ENCODE measurements at places on chromosomes 13 and 19. TPM values are rescaled to one million over a fixed set of nuclear protein-coding genes. Genes with fewer than 3 reads are reported as not detected.

DNA sequence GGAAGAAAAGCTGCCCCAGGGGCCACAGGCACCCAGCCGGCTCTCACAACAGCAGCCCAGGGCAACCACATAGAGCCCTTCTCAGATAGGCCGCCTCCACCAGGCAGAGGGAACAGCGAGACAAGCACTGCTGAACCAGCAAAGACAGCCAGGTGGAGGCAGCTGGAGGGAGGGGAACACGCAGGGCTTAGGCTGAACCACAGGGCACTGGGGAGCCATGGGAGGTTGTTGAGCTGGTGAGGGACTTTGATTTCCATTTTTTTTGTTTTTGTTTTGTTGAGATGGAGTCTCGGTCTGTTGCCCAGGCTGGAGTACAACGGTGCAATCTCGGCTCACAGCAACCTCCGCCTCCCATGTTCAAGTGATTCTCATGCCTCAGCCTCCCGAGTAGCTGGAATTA is 3.5 kb downstream of the GAMT start:
- no peak for DNase-seq
- no peaks in the 10 kb centered on the region for H3K36me3 ChIP-seq
- peaks cover 14% of the 10 kb centered on the region for H3K4me1 ChIP-seq
- H3K4me3 ChIP-seq = no peak overlapping the region
- H3K27me3 ChIP-seq = no peaks in the 10 kb centered on the region
- no peak overlapping the region for H3K27ac ChIP-seq

DNA sequence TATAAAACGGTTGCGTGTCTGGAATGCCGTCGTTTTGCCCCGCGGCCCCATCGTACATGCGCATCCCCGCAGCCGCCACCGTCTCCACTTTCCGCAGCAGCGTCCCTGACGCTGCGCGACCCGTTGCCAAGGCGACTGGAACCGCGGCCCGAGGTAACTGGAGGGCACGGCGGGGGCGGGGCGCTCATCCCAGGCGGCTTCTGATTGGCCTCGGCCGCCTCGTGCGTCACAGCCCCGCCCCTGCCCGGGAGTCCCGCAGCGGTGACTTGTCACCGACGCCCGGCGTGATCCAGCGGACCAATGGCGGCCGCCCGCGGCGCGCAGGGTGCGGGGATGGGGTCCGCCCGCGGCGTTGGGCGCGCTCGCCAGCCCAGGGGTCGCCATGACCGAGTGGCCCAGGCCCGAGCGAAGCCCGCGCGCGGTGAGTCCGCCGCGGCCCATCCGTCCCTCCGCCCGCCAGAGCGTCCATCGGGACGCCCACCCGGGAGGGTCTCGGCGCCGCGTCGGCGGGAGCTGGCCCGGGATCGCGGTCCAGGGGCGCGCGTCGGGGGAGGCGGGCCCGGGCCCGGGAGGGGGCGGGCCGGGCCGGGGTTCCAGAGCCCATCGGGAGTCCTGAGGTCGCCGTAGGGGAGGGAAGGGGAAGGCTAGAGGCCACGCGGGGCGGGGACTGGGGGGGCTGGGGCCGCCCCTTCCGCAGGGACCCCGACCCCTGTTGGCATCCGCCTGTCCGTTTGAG is at the start of gene ZSCAN1:
TSS of gene ZSCAN1 (plus strand) at position 285 of the 736 bp plus-strand sequence. CDS start 3,812 bp downstream, outside the sequence.
- no peaks in the 10 kb centered on the region for H3K36me3 ChIP-seq
- no peaks in the 10 kb centered on the region for H3K4me1 ChIP-seq
- H3K27ac ChIP-seq = no peak within 1 kb of the TSS
- H3K27me3 ChIP-seq = no peaks in the 10 kb centered on the region
- DNase-seq = peak; percentile 78

- DNase-seq = no peak
- H3K27ac ChIP-seq = no peak overlapping the region
- no peaks in the 10 kb centered on the region for H3K4me1 ChIP-seq
- H3K4me3 ChIP-seq = no peak overlapping the region
These were observed 117.6 kb upstream of the SOX1 start for GRCh38 chr13:111949311-111949710.

GRCh38 chr13:113934576-113934975 is 39.3 kb downstream of the C13orf46 start:
- peak; percentile 10 for DNase-seq
- H3K36me3 ChIP-seq = no peaks in the 10 kb centered on the region
- no peak overlapping the region for H3K27ac ChIP-seq

DNA sequence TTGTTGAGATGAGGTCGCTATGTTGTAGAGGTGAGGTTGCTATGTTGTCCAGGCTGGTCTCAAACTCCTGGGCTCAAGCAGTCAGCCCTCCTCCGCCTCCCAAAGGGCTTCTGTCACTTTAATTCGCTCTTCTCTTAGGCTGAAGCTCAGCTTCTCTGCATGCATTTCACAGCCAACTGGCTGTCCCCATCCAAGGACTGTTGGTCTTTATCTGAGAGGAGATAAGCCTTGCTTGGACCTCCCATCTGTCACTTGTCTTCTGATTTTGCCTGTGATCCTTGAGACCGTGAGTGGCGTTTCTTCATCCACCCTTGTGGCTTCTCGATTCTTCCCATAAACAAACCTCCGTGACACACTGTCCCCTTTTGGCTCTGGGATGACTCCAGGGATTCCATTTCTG is 24.4 kb downstream of the CERS1 start:
- H3K4me1 ChIP-seq = peaks cover 3% of the 10 kb centered on the region
- no peak overlapping the region for H3K27ac ChIP-seq
- no peaks in the 10 kb centered on the region for H3K27me3 ChIP-seq
- H3K4me3 ChIP-seq = no peak overlapping the region

- peaks cover 19% of the 10 kb centered on the region for H3K4me1 ChIP-seq
- no peak overlapping the region for H3K27ac ChIP-seq
- H3K27me3 ChIP-seq = no peaks in the 10 kb centered on the region
- no peaks in the 10 kb centered on the region for H3K36me3 ChIP-seq
- DNase-seq = no peak
These were observed 2.4 kb upstream of the SIGLEC9 start for GRCh38 chr19:51122112-51122981.

GRCh38 chr13:59000770-59001169 is 1163.0 kb downstream of the DIAPH3 start:
- H3K27me3 ChIP-seq = no peaks in the 10 kb centered on the region
- no peak overlapping the region for H3K27ac ChIP-seq
- no peaks in the 10 kb centered on the region for H3K36me3 ChIP-seq
- no peaks in the 10 kb centered on the region for H3K4me1 ChIP-seq
- H3K4me3 ChIP-seq = no peak overlapping the region

- peak overlapping the region; percentile 42 for H3K27ac ChIP-seq
- peak; percentile 21 for DNase-seq
- H3K27me3 ChIP-seq = no peaks in the 10 kb centered on the region
- no peak overlapping the region for H3K4me3 ChIP-seq
- H3K36me3 ChIP-seq = no peaks in the 10 kb centered on the region
- peaks cover 2% of the 10 kb centered on the region for H3K4me1 ChIP-seq
These were observed 21.0 kb downstream of the CCDC8 start for GRCh38 chr19:46392252-46392801.

DNA sequence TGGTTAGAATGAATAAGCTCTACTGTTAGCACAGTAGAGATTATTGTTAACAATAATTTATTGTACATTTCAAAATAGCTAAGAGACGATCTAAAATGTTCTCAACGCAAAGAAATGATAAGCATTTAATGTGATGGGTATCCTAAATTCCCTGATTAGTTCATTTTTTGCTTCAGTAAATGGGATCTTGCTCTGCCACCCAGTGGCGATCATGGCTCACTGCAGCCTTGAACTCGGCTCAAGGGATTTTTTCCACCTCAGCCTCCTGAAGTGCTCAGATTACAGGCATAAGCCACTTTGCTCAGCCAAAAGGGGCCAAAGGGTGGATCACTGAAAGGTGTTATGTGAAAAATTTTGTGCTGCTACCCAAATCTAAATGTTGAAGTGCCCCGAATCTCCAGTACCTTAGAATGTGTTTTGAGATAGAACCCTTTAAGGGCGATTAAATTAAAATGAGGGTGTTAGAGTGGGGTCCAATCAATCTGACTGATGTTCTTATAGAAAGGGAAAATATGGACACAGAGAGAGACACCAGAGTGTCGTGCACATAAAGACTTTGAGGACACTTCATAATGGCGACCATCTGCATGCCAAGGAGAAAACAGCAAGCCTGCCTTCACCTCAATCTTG is 31.5 kb upstream of the ZNF766 start:
- H3K36me3 ChIP-seq = no peaks in the 10 kb centered on the region
- H3K27ac ChIP-seq = no peak overlapping the region
- no peaks in the 10 kb centered on the region for H3K27me3 ChIP-seq

DNA sequence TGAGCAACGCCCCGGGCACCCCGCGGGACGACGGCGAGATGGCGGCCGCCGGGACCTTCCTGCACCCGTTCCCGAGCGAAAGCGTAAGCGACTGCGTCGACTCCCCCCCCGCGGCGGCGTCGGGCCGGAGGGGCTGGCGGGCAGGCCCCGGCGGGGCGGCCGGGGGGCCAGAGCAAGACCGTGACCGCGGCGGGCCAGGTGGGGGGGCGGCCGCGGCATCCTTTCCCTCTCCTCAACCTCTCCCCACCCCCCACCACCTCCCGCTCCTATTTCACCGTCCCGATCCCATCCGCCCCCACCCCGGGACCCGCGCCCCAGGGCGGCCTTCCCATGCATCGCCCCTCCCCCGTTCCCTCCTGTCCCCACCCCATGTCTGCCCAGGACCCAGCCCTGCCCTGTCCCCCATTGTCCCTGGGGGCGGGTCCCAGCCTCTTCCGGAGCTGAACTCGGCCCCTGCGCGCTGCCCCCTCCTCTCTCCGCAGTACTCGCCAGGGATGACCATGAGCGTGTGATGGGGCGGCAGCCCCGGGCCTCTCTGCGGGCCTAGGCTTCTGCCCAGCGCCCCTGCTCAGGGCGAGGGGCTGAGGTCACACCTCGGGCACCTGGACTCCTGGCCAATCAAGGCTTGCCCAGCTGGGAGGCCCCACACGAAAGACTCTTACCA is 4.1 kb downstream of the ISYNA1 start:
- DNase-seq = peak; percentile 65
- H3K4me3 ChIP-seq = peak overlapping the region; percentile 33
- peak overlapping the region; percentile 76 for H3K27ac ChIP-seq

- no peaks in the 10 kb centered on the region for H3K27me3 ChIP-seq
- DNase-seq = no peak
- H3K4me3 ChIP-seq = no peak overlapping the region
- no peak overlapping the region for H3K27ac ChIP-seq
- no peaks in the 10 kb centered on the region for H3K36me3 ChIP-seq
- H3K4me1 ChIP-seq = peaks cover 13% of the 10 kb centered on the region
These were observed 22.0 kb downstream of the LHFPL6 start for GRCh38 chr13:39580881-39581575.

GRCh38 chr13:112679381-112679780 is 10.5 kb upstream of the ATP11A start:
- H3K36me3 ChIP-seq = no peaks in the 10 kb centered on the region
- no peaks in the 10 kb centered on the region for H3K27me3 ChIP-seq

DNA sequence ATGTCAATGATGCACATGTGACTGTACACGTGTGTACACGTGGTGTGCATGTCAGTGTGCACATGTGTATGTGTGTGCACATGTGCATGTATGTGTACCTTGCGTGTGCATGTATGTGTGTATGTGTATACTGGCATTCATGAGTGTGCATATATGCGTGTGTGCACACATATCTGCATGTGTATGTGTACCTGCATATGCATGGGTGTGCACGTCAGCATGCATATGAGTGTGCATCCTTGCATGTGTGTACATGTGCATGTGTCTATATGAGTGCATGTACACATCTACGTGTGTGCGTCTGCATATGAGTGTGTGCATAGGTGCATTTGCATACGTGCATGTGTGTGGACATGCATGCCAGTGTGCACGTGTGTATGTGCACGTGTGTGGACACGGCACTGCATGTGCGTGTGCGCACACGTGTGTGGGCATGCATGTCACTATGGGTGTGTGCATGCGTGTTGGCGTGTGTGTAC is 48.5 kb downstream of the GADD45B start:
- no peaks in the 10 kb centered on the region for H3K27me3 ChIP-seq
- no peak overlapping the region for H3K27ac ChIP-seq
- no peaks in the 10 kb centered on the region for H3K36me3 ChIP-seq
- no peak for DNase-seq
- no peak overlapping the region for H3K4me3 ChIP-seq
- H3K4me1 ChIP-seq = no peaks in the 10 kb centered on the region

GRCh38 chr19:22422211-22422610 is at the start of gene ZNF98:
Gene ZNF98 (minus strand): TSS chr19:22422346. CDS start chr19:22422224, 122 bp downstream.
- H3K27ac ChIP-seq = no peak within 1 kb of the TSS
- no peaks in the 10 kb centered on the region for H3K4me1 ChIP-seq
- no peak for DNase-seq
- no peak within 1 kb of the TSS for H3K4me3 ChIP-seq
- H3K27me3 ChIP-seq = no peaks in the 10 kb centered on the region

- H3K27ac ChIP-seq = no peak overlapping the region
- H3K4me3 ChIP-seq = no peak overlapping the region
- no peak for DNase-seq
- H3K4me1 ChIP-seq = peaks cover 18% of the 10 kb centered on the region
- H3K36me3 ChIP-seq = no peaks in the 10 kb centered on the region
- H3K27me3 ChIP-seq = no peaks in the 10 kb centered on the region
These were observed 21.0 kb upstream of the SLC35E1 start for GRCh38 chr19:16593181-16593580.

GRCh38 chr19:1566392-1567115 is 1.6 kb downstream of the MEX3D start:
- DNase-seq = peak; percentile 78
- peaks cover 6% of the 10 kb centered on the region for H3K4me1 ChIP-seq
- no peaks in the 10 kb centered on the region for H3K27me3 ChIP-seq
- peak overlapping the region; percentile 72 for H3K4me3 ChIP-seq
- H3K27ac ChIP-seq = peak overlapping the region; percentile 90

- no peak for DNase-seq
- no peak overlapping the region for H3K27ac ChIP-seq
- H3K4me1 ChIP-seq = no peaks in the 10 kb centered on the region
- H3K27me3 ChIP-seq = no peaks in the 10 kb centered on the region
- no peaks in the 10 kb centered on the region for H3K36me3 ChIP-seq
These were observed 221.8 kb downstream of the OLFM4 start for GRCh38 chr13:53250272-53250875.

- H3K27me3 ChIP-seq = no peaks in the 10 kb centered on the region
- no peak for DNase-seq
- H3K4me3 ChIP-seq = no peak overlapping the region
- H3K4me1 ChIP-seq = no peaks in the 10 kb centered on the region
These were observed 276.0 kb downstream of the SLC7A1 start for GRCh38 chr13:29319451-29319850.

GRCh38 chr19:53131727-53132126 is 983 bp downstream of the ZNF415 start:
- H3K27me3 ChIP-seq = no peaks in the 10 kb centered on the region
- DNase-seq = no peak
- no peaks in the 10 kb centered on the region for H3K36me3 ChIP-seq
- no peak overlapping the region for H3K27ac ChIP-seq
- peaks cover 4% of the 10 kb centered on the region for H3K4me1 ChIP-seq
- H3K4me3 ChIP-seq = peak overlapping the region; percentile 60

GRCh38 chr19:17283504-17283996 is 1.8 kb downstream of the ANKLE1 start:
- no peak for DNase-seq
- H3K27ac ChIP-seq = no peak overlapping the region
- peaks cover 6% of the 10 kb centered on the region for H3K4me1 ChIP-seq

CLASRP gene
- polyA plus RNA-seq = 29.5 TPM

ZNF208 gene
- polyA plus RNA-seq = 1.3 TPM

PLIN5 gene
- 8.8 TPM for polyA plus RNA-seq

PNMA8A gene
- 13.2 TPM for polyA plus RNA-seq

SSC5D gene
- 10.1 TPM for polyA plus RNA-seq

CRLF1 gene
- polyA plus RNA-seq = 0.83 TPM

ITGBL1 gene
- 9.3 TPM for polyA plus RNA-seq

SIAH3 gene
- 0.03 TPM for polyA plus RNA-seq

GNG8 gene
- not detected for polyA plus RNA-seq

LAIR1 gene
- 4.9 TPM for polyA plus RNA-seq

ZNF43 gene
- polyA plus RNA-seq = 12.5 TPM

Data from ovary (tissue), 10 donors.